ENCODE measurements at places on chromosomes 7 and 10.

DNA sequence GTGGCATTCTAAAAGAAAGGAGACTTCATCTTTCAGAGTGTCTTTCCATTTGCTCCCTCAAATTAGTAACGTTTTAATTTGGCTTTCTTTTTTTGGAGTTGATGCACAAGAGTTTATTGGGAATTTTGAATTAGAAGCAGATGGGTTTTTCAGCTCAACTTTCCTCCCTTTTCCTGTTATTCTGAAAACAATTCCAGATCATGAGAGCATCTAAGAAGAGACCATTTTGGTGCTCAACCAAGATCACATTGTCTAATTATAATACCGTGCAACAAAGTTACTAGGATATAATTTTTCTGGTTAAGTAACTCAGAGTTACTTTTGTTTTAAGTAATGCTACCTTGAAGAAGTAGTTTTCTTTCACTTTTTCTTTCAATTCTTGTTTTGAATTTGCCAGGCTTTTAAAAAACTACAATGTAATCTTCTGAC lies 396.6 kb upstream of the KLF6 start:
- no peak for DNase-seq

GRCh38 chr7:29557954-29558353 lies 5.7 kb upstream of the PRR15 start:
- no peak for DNase-seq

DNA sequence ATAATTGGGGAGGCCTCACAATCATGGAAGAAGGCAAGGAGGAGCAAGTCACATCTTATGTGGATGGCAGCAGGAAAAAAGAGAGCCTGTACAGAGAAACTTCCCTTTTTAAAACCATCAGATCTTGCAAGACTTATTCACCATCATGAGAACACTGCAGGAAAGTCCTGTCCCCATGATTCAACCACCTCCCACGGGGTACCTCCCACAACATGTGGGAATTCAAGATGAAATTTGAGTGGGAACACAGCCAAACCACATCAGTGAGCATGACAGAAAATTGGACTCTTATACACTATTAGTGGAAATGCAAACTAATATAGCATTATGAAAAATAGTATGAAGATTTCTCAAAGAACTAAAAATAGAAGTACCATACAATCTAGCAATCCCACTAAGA lies 271.2 kb downstream of the MAGI2 start:
- DNase-seq, result no peak

- no peak for DNase-seq
These were observed 417.1 kb downstream of the MAGI2 start for GRCh38 chr7:79036356-79036755.

GRCh38 chr7:8175929-8176369 lies 86.0 kb downstream of the ICA1 start:
- no peak for DNase-seq

DNA sequence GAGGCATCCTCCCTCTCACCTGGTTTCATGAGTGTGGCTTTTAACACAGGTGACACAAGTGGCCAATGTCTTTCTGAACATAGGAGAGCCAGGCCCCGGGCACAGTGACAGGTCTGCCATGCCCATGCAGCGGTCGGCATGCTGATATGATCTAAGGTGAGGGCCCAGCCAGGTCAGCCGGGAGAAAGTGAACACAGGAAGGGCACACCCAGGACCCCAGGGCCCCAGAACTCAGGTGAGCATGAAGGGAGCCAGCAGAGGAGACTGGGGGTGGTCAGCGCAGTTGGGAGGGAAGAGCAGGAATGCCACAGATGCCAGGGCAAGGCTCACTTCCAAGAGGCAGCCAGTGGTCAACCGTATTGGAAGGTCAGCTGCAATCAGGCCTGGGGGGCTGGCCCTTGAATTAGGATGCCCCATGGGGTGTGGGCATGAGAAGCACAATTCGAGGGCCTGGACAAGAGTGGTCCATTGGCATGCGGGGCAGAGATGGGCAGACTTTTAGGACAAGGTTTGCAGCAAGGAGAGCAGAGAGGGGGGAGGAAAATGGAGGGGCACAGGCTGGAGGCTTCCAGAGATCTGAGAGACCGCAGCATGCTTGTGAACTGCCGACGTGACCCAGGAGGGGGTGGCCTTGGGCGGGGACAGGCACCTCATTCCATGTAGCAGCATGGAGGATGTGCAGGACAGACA lies 3.9 kb upstream of the INPP5A start:
- DNase-seq, result no peak

DNA sequence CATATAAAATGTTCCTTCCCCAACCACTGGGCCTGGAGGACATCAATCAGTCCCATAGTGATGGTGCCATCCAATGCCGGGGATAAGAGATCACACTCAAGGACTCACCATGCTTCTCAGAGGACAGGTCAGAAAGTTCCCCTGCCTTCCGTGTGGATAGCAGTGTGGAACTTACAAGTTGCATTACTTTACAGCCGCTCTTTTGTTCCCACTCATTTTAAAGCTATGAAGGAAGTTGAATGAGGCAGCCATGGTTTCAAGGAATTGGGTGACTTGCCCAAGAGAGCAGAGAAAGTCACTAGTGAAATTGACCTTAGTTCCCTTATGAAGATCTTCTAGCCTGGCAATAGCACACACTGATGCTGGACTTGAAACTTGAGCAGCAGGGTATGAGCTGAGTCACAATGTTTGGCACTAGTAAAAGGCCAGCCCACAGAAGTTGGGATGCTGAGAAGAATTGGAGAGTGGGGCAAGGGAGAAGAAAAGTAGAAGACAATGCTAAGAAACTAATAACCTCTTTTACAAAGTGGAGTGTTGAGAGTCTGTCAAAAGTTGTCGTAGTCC lies 78.7 kb downstream of the CXCL12 start:
- no peak for DNase-seq

- DNase-seq, result no peak
These were observed 91.0 kb downstream of the ELMO1 start for GRCh38 chr7:37357637-37357996.

DNA sequence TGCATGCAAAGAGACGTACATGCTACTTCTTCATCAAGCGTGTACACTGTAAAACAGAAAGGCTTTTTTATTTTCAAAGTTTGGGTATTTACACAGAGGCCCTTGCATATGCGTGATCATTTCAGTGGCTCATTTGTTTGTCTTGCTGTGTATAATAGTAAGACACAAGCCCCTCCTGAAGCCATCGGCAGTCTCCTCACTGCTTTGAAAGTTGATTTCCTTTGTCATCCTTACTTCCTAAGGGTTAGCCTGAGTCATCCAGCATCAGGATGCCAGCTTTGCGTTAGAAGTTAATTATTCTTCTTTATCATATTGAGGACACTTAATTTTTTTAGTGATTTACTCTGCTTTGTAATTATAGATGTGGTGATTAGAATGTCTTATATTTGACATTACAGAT lies 72.5 kb upstream of the CTBP2 start:
- DNase-seq, result no peak

DNA sequence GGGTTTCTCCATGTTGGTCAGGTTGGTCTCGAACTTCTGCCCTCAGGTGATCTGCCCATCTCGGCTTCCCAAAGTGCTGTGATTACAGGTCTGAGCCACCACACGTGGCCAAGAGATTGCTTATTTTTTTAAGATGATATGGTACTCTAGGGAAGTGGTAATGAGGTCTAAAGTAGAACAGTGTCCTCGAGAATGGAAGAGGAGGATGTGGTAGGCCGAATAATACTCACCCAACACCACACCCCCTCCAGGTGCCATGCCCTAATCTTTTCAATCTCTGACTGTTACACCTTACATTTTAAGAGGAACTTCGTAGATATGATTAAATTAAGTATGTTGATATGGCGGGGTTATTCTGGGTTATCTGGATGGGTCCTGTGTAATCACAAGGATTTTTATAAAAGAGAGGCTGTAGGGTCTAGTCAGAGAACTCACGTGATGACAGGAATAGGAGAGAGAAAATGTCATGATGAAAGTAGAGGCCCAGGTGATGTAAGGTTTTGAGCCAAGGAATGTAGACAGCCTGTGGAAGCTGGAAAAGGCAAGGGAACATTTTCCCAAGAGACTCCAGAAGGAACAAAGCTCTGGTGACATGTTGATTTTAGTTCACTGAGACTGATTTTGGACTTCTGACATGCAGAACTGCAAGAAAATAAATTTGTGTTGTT lies 29.5 kb downstream of the CDK13 start:
- DNase-seq, result no peak

DNA sequence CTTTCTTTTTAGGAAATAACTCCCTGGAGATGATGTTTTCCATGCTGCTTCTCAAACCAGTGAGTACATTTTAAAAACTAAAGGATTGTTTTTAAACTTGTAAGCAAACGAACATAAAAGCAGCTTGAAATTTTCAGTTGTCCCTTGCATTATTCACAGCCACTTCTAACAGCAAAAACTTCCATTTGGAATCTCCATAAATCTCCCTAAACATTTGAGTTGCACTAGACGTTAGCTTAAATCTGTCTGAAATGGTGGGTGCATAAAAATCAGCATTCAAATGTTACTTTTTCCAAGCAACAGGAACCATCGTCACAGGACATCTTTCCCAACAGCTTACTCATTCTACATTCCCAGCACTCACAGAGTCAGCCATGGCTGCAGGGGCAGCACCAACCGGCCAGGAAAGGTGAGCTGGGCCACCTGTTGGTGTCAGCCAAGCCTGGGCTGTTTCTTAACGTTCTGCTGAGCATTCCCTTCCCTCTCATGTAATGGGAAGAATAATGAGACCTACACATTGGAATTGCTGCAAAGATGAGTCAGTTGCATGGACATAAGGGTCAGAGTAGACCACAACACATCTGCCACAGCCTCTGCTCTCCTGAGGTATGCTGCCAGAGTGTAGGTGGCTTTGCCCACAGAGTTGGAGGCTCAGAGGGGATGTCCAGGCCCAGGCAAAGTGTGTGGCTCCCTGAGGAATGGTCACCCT lies 163.2 kb downstream of the TNS3 start:
- no peak for DNase-seq

GRCh38 chr7:131466735-131467365 lies 89.6 kb downstream of the PODXL start:
- no peak for DNase-seq

- no peak for DNase-seq
These were observed 32.9 kb upstream of the SDK1 start for GRCh38 chr7:3267966-3268690.

GRCh38 chr10:68560186-68560942 lies at the start of gene TET1:
TET1 (plus strand) TSS chr10:68560337; CDS start chr10:68572339, 12,002 bp downstream.
- no peak for DNase-seq

DNA sequence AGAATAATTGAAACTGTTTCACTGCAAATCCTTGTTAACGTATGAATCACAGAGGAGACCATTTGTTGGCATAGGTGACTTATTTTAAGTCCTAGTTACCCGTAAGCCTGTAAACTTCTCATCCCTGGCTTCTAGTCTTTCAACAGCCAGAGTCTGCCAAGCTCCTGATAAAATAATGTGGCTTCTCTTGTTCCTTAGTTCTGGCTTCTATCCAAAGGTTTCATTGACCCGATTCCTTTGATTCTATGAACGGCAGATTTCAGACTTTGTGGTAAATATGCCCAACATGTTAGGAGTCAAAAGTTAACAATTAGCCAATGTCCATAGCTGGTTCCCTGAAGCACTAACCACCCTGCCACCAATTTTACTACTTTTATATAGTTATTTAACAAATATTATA lies 23.3 kb downstream of the DNAH11 start:
- no peak for DNase-seq

GRCh38 chr7:11193131-11193867 lies 219.6 kb downstream of the PHF14 start:
- DNase-seq, result no peak

- DNase-seq, result no peak
These were observed 39.8 kb downstream of the SEM1 start for GRCh38 chr7:96669812-96670211.

GRCh38 chr7:136000288-136000913 lies 23.2 kb upstream of the MTPN start:
- no peak for DNase-seq

DNA sequence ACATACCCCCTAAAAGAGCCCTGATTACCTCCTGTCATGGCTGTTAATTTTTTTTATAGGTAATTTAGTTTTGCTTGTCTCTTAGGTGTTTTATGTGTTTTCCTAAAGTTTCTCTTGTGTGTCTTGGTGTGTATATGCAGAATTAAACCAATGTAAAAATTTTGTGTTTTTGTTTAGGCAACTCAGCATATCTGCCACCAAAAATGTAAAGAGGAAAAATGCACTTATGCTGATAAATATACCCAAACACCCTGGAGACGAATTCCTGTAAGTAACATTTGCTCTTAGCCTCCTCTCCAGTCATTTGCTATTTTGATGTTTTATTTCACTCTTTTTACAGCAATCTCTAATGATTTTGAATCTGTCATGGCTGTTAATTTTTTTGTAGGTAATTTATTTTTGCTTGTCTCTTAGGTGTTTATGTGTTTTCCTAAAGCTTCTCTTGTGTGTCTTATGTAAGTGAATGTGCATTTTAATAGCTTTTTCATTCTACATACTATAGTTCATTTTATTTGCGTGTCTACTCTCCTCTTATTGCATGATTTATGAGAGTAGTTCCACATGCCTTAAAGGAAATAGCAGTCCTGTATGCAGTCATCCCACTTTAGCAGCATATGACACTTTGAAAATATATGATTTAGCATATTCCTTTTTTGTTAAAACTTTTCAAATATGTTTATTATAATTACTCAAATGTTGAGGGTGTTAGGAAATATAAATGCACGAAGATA lies 149.2 kb downstream of the CCSER2 start:
- no peak for DNase-seq

- peak; percentile 18 for DNase-seq
These were observed at the start of gene ANKRD2 for GRCh38 chr10:97572214-97572989. ANKRD2 (plus strand) TSS chr10:97572779; CDS start chr10:97572789, 10 bp downstream.

DNA sequence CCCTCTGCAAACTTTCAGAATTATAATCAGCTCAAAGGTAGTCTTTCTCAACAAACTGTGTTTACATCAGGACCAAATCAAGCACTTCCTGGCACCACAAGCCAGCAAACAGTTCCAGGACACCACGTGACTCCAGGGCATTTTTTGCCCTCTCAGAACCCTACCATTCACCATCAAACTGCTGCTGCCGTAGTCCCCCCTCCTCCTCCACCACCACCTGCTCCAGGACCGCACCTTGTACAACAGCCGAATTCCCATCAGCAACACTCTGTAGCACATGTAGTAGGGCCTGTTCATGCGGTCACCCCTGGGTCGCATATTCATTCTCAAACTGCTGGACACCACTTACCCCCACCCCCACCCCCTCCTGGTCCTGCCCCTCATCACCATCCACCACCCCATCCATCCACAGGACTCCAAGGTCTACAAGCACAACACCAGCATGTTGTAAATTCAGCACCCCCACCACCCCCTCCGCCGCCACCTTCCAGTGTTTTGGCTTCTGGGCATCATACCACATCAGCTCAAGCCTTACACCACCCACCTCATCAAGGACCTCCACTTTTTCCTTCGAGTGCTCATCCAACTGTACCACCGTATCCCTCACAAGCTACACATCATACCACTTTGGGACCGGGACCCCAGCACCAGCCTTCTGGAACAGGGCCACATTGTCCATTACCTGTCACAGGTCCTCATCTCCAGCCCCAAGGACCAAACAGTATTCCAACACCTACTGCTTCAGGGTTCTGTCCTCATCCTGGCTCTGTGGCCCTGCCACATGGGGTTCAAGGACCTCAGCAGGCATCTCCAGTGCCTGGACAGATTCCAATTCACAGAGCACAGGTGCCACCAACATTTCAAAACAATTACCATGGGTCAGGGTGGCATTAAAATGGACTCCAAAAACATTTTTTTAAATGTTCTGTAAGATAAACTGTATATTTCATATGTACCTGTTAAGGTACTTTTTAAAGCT lies 98.7 kb downstream of the KMT2E start:
- no peak for DNase-seq

Measured in stimulated activated CD8-positive, alpha-beta memory T cell treated with anti-CD3 and anti-CD28 coated beads, Interleukin-12 subunit alpha, Interleukin-12 subunit beta, amount 100 ng/mL, for 1 hour (primary cell).